ENCODE measurements at places on chromosomes 6 and 20. TPM values are rescaled to one million over a fixed set of nuclear protein-coding genes. Genes with fewer than 3 reads are reported as not detected.

DNA sequence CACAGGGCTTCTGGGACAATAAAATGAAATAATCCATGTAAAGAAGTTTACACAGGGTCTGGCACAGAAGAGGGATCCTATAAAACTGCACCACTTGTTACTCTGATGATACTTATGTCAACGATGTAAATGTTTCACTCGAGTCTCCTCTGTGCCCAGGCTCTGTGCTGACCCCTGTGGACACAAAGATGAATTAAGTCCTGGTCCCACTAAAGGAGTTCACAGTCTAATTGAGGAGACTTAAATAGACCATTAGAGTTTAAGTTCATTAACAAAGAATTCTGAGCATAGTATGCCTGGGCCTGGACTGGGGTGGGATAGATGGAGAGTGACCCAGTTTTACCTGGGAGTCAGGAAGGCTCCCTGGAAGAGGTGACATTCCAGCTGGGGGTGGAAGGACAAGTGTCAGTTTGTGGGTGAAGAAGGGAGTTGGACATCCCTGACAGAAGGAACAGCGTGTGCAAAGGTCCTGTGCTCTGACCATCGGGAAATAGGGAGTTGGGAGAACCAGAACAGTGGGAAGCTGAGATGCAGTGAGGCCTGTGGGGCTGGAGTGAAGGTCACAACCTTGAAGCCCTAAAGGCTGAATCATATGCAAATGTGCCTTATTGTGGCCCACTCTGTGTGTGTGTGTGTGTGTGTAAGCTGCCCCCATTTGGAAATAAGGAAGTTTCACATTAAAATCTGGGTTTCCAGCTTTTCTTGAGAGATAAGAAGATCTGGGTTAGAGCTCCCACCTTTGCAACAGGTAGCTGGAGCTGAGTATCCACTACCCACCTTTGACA, 1.1 kb downstream of the OCSTAMP start:
- no peak for DNase-seq

DNA sequence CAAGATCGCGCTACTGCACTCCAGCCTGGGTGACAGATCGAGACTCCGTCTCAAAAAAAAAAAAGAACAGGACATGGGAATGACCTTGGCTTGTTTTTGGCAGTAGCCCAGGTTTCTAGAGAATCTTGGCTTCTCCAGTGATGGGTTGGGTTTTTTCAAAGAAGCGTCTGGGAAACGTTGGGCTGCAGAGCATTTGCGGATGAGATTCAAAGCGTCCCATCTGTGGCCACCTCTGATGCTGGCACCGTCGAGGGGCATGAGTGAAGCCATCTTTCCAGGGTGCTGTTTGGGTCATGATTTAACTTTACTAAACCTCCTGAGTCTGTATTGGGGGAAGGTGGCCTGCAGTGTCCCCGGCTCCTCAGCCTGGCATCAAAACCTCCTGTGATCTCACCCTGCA, 43.2 kb upstream of the SRF start:
- no peak for DNase-seq

DNA sequence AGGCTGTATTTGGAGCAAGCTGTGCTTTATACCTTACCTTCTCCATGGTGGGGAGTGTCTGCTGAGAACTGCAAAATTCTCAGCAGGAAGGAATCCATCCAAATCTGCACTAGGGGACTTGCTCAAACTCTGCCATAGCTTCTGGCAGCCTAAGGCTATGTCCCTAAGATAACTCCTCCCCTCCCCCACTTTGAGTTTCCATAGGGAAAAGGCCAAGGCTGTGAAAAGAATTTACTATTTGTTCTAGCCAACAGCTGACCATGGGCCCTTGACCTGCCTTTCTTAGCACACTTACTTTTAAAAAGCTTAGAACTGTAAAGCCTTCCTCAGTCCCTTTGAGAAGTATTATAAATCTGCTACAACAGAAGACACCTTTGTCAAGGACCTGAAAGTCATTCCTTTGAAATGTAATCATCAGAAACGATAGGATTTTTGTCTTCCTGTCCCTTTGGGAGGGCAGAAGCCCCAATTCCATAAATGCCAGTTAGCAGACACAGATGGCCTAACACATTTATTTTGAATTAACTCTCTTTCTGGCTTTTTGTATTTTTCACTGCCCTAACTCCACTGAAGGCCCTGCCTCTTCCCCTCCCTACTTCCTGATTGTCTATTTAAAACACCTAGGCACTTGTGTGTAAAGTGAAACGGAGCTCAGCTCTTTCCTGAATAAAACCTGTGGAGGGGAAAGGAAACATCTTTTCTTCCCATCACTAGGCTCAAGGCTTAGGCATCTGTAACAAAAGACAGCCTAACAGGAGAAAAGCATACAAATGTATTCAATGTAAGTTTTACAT, 157.1 kb downstream of the AKAP7 start:
- no peak for DNase-seq

- DNase-seq = no peak
These were observed 45.0 kb upstream of the IRF4 start for GRCh38 chr6:346386-347030.

DNA sequence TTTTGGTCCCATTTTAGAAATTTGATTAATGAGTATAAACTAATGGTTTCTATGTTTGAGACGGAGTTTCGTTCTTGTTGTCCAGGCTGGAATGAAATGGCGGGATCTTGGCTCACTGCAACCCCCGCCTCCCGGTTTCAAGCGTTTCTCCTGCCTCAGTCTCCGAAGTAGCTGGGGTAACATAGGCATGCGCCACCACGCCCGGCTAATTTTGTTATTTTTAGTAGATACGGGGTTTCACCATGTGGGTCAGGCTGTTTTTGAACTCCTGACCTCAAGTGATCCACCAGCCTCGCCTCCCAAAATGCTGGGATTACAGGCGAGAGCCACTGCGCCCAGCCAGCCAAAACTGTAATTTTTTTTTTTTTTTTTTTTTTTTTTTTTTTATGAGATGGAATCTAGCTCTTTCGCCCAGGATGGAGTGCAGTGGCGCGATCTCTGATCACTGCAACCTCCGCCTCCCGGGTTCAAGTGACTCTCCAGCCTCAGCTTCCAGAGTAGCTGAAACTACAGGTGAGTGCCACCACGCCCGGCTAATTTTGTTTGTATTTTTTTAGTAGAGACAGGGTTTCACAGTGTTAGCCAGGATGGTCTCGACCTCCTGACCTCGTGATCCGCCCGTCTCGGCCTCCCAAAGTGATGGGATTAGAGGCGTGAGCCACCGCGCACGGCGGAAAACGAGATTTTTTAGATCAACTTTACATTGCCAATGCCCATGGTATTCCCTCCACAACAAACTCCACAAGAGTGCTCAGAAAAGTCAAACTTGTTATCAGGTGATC, 127.8 kb downstream of the HFE start:
- no peak for DNase-seq

- DNase-seq = no peak
These were observed 1414.1 kb upstream of the EYS start for GRCh38 chr6:67121115-67121514.

GRCh38 chr6:104312851-104313250, 546.9 kb downstream of the HACE1 start:
- no peak for DNase-seq

- DNase-seq = no peak
These were observed 50.0 kb downstream of the SGK1 start for GRCh38 chr6:134267917-134268361.

SRSF12 gene
- total RNA-seq = 1.2 TPM

GNAS-AS1 gene
- 0.23 TPM for total RNA-seq

SIGLEC1 gene
- total RNA-seq = 13.1 TPM

CALHM4 gene
- not detected for total RNA-seq

CALHM6 gene
- not detected for total RNA-seq

RAD21L1 gene
- not detected for total RNA-seq

CRISP2 gene
- not detected for total RNA-seq

SPATA25 gene
- 1.7 TPM for total RNA-seq

Measured in esophagus muscularis mucosa (tissue), 4 donors.